ENCODE measurements at places on chromosomes 7 and 10.
A peak's percentile ranks its signal among the peaks of the same experiment; 100 is the strongest.

DNA sequence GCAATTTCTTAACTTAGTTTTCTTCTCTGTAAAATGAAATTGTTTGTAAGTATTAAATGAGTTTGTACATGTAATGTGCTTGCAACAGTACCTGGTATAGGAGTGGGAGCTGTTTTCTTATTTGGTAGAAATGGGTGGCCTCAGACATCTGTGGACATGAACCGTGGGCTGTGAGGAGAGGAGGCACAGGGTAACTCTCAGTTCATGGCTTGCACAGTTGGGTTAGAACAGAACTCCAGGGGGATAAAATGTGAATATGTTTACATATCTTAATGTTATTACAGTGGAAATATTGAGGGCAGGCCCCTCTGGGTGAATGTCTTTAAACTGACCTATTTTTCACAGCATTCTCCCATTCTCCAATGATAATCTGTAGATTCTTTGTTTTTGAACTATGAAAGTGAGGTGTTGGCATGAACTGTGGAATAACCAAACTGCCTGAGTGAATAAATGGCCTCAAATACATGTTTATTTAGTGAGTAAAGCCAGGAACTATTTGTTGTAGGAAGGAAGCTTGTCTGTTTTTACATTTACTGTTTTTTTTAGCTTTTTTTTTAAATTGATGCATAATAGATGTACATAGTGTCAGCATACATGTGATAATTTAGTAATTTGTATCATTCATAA, 2.6 kb downstream of the ABCA13 start:
- DNase-seq = no peak

DNA sequence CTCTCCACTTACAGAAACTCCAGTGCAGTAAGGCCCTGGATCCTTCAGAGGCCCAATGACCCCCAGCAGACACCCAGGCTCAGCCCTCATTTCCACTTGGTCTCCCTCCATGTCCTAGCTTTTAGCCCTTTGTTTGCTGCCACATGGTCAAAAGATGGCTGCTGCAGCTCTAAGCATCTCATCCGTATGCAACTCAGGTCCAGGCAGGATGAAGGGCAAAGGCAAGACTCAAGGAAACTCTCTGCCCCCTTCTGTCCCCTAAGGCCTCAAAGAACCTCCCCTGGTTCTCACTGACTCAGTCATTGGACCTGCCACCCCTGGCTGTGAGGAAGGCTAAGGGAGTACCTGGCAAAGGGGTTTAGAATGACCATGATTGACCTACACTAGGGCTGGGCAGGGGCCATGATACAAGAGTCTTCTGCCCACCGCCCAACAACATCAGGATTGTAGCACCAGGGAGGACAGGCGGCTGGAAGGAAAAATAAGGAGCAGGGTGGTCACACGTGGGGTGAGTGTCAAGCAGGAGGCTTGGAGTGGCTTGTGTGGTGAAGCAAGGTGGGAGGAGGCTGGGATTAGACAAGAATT, 303.8 kb upstream of the ZMIZ1 start:
- no peak for DNase-seq

- DNase-seq = peak; percentile 32
These were observed 33.5 kb downstream of the BICC1 start for GRCh38 chr10:58546137-58546536.

GRCh38 chr10:122292376-122292775, 21.3 kb downstream of the BTBD16 start:
- no peak for DNase-seq

GRCh38 chr10:12422189-12422588, 72.8 kb downstream of the CAMK1D start:
- DNase-seq = no peak

DNA sequence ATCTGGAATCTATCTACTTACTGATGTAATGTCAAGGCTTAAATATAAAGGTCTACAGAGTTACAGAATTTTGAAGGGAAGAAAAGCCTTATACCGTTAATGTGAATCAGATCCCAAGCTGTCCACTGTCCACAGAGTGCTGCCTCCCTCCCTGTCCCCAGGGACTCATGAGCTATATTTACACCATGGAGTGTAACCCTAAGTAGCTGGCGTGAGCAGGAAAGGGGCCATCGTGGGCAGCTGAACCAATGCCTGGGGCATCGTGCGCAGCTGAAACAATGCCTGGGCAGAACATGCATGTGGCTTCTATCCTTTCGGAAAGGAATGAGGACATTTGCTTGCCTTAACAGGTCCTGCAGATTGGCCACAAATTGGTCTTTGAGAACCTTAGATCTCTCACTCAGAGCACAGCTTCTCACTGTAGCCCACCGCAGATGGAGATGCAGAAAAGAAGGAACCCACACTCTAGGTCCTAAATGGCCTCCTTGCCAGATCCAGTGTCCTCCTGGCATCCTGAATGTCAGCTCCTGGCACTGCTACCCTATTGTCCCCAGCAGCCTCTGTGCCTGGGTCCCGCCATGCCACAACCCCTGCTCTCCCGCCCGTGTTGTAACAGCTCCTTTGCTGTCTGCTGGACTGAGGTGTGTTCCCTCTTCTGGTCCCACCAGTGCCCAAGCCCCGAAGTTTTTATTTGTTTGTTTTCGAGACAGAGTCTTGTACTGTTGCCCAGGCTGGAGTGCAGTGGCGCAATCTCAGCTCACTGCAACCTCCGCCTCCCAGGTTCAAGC, 30.3 kb downstream of the CCDC3 start:
- no peak for DNase-seq

DNA sequence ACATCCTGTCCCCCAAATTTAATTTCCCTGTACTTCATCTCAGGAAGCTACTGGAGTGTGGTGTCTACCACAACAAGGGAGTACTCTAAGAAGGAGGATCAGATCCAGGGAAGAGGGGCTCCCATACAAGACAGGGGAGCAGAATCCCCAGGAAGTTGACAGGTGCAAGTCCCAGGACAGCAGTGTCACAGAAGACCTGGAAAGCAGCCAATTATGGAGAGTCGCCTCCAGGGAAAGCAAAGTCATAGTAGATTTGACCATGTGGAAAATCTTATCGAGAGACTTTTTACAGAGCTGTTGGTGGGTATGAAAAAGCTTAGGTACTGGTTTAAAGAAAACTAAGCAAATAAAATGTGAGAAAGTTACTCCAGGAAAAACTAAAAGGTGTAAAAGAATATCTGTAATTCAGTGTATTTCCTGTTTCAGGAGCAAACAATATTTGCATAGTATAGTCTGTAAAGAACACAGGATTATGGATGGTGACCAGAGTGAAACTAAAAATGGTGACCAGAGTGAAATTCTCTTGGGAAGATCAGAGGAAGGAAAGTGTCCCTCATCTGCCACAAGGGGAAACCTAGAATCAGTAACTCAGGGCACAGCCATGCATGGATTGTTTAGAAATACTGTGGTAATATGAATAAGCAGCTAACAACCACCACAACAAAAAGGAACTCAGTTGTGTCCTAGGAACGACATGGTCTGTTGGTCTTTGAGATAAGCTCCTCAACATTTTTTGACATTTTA, 44.5 kb downstream of the LANCL2 start:
- DNase-seq = peak; percentile 26

- peak; percentile 77 for DNase-seq
These were observed 113.4 kb downstream of the BTRC start for GRCh38 chr10:101467286-101467770.

DNA sequence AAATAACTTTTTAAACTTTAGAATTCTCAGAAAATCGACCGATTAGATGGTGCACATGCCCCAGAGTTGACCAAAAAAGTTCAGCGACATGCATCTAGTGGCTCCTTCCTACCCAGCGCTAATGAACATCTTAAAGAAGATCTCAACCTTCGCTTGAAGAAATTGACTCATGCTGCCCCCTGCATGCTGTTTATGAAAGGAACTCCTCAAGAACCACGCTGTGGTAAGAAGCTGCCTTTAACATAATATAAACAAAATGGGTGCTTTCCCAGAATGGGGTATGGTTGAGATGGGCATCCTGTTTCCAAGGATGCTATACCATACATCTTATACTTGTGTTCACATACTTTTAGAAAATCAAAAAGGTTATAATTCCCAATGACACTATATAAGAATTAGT, 24.6 kb downstream of the GLRX3 start:
- peak; percentile 26 for DNase-seq

DNA sequence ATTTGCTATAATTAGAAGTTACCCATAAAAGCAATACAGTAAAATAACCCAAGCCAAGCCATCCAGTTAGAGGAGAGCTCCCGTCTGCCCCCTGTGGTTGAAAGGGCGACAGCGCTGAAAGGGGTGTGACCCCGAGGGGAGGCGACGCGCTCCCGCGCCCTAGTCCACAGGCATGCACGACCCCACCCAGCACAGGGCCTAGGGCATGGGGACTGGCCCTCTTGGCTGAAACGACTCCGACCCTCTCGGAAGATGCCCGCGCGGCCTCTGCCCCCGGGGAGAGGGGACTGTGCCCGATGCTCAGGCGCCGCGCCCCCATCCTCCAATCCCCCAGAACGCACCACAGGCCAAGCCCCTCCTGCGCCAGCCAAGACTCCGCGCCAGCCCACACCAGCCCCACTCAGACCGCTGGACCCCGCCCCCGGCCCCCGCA, 64.0 kb downstream of the CSGALNACT2 start:
- no peak for DNase-seq

GRCh38 chr7:90692396-90692795, 96.3 kb downstream of the CDK14 start:
- no peak for DNase-seq

DNA sequence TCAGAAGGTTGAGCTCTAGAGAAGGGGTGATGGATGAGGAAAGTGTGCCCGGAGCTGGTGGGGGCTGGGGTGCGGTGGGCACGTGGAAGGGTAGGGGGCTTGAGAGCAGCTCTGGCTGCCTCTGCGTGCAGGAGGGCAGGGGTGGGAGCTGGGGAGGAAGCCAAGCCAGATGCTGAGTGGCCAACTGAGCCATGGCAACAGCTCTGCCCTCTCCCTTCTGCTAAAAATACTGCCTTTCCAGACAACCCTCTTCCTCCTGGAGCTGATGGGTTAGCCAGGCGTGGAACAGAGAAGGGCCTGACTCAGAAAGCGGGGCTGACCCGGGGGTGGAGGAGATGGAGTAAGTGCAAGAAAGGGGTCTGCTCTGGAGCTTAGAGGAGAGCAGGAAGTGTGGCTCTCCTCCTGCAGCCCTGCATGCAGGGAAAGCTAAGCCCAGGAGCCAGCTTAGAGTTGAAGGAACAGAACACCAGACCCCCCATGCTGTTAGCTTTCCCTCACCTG, 114.6 kb upstream of the AGK start:
- no peak for DNase-seq

- DNase-seq = no peak
These were observed 72.0 kb downstream of the C10orf143 start for GRCh38 chr10:130038611-130039109.

- DNase-seq = no peak
These were observed 70.3 kb downstream of the GNAI1 start for GRCh38 chr7:80204919-80205318.

- DNase-seq = peak; percentile 90
These were observed 57.1 kb upstream of the KMT2E start for GRCh38 chr7:104956753-104957450.

- peak; percentile 26 for DNase-seq
These were observed 209.8 kb upstream of the RHOBTB1 start for GRCh38 chr10:61153771-61154170.

DNA sequence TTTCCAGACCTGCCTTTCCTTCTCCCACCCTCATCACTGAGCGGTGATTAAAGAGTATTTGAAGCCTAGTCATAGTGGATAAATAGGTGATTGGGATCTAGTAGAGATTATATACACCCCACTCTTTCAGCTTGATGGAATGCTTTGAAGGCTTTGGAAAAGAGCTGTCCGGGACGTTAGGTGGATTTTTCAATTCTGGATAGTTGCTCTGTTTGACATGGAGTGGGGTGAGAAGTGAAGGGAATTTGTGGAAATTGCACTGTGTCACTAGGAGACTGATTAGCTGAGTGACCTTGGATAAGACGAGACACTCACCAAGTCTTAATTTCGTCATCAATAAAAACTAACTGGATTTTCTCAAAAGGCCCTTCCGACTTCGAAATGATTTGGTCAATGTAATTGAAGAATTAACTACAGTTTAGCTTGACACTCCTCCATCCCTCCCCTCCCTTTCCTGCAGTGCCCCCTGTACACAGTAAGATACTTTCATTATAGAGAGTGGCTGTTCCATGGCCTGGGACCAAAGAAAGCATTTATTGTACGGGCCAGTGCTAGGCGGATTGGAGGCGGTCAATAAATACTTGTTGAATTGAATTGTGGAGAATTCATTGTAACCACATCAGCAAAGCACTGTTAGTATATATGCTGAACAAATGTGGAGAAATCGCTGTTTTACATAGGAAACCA, 962 bp downstream of the ZKSCAN1 start:
- DNase-seq = peak; percentile 23

- DNase-seq = no peak
These were observed 114.7 kb upstream of the RSU1 start for GRCh38 chr10:16931930-16932329.

DNA sequence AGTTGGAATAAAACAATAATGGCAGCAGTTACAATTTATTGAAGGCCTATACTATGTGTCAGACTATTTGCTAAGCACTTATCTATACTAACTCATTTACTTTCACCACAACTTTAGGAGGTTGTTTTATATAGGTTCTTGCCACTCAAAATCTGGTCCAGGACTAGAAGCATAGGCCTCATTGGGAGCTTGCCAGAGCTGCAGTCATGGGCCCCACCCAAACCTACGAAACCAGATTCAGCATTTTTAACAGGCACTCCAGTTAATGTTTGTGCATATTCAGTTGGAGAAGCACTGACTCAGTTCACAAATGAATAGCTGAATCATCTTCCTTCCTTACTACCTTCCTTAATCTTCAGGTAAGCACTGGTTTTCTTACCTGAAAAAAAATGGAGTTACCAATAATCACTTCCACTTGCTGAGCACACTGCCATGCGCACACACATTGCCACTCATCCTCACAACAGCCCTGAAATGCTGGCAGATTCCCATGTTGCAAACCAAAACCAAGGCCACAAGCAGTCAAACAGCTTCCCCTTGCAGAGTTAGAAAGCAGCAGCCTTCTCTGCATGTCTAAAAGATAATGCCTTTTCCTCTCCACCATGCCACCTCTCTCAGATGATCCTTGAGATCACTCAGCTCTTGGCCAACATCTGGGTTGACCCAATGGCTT, 122.4 kb downstream of the SLC16A9 start:
- DNase-seq = no peak

DNA sequence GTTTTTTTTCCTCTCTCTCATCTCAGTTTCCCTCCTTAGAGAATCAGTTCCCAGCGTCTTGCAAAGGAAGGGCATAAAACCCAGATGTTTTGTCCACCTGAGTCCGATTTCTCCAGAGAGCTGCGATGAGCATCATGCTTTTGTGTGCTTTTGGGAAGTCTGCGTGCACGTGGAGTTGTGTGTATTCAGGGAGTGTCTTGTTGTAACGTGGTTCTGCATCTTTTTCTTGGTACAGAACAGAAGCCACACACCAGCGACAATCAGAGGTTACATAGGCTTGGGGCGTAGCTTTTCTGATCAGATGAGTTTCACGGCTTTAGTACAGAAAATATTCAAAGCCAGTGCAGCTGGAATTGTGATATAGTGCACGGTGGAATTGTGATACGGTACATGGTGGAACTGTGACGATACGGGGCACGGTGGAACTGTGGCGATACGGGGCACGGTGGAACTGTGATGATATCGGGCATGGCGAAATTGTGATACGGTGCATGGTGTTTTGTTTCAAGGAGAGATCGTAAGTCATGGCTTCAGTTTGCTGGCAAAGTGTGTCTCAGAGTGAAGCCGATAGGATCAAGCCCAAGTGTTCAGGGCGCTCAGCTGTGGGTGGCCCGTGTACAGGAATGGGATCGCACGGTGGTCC, 32.8 kb downstream of the FOXK1 start:
- no peak for DNase-seq

- no peak for DNase-seq
These were observed 97.8 kb upstream of the PPIF start for GRCh38 chr10:79249186-79250121.

Data from fibroblast of villous mesenchyme (primary cell).